ENCODE measurements at places on chromosomes 6 and 20. TPM values are rescaled to one million over a fixed set of nuclear protein-coding genes. Genes with fewer than 3 reads are reported as not detected.

Gene FABP7
- not detected for total RNA-seq

Gene KCNG1
- not detected for total RNA-seq

Gene NHSL1
- total RNA-seq: not detected

Gene HLA-DMA
- total RNA-seq: 53.1 TPM

Gene RAB32
- 1.4 TPM for total RNA-seq

Gene RSPO3
- total RNA-seq: not detected

Gene CD109
- total RNA-seq: 1.3 TPM

Gene BCLAF1
- 429 TPM for total RNA-seq

Gene FUT9
- not detected for total RNA-seq

Gene SRXN1
- 3.2 TPM for total RNA-seq

Gene ELOVL2
- not detected for total RNA-seq

Gene HCK
- total RNA-seq: not detected

Gene RBM24
- total RNA-seq: not detected

Gene PACSIN1
- total RNA-seq: 1.7 TPM

Gene PET117
- total RNA-seq: 11.4 TPM

Gene FOXF2
- total RNA-seq: not detected

Gene MTFR2
- 3.7 TPM for total RNA-seq

Gene IRAK1BP1
- total RNA-seq: 1.1 TPM

Gene SAMD3
- total RNA-seq: 49.6 TPM

Gene AFDN
- total RNA-seq: 39.9 TPM

Gene NHLRC1
- total RNA-seq: 0.67 TPM

Gene CDSN
- not detected for total RNA-seq

Gene HRH3
- total RNA-seq: not detected

Gene GSTA2
- total RNA-seq: not detected

Gene TCP11
- not detected for total RNA-seq

Gene SLC22A3
- total RNA-seq: 0.67 TPM
